ENCODE measurements at places on chromosomes 11 and 22. TPM values are rescaled to one million over a fixed set of nuclear protein-coding genes. Genes with fewer than 3 reads are reported as not detected.
A peak's percentile ranks its signal among the peaks of the same experiment; 100 is the strongest.

DNA sequence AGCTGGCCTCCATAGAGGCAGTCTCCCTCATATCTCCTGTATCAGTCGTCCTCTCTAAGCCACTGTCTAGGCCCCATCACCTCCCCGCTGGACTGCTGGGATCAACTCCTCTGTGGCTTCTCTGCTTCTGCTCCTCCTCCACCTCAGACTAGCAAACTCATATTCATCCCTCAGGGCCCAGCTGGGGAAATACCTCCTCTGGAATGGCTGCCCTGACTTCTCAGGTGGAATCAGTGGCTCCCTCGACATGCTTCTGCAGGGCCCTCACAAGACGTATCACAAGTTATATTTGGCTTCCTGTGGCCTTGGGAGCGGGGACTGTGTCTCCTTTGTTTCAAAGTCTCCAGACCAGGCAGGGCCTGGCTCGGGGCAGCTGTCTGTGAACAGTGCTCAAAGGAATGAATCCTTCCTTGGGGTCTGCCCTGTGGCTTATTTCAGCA lies 10.0 kb downstream of the SLC29A2 start:
- no peak for DNase-seq

DNA sequence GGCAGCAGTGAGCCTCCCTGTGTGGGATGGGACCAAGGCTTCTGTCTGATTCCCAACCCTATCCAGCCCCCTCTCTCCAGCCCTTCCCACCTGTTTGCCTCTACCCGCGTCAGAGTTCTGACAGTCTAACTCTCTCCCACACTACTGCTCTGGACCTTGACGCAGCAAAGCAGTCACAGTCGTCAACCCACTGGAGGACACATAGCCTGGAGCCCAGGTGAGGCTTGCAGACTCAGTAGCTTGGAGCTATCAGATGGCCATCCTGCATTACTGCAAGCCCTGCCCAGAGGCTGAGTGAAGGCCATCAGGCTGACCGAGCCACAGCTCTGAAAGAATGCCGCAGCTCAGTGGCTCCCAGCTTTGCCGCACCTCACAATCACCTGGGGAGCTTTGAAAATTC lies 3.7 kb downstream of the OAF start:
- DNase-seq = no peak

- no peak for DNase-seq
These were observed 58.9 kb upstream of the BARX2 start for GRCh38 chr11:129316781-129317180.

DNA sequence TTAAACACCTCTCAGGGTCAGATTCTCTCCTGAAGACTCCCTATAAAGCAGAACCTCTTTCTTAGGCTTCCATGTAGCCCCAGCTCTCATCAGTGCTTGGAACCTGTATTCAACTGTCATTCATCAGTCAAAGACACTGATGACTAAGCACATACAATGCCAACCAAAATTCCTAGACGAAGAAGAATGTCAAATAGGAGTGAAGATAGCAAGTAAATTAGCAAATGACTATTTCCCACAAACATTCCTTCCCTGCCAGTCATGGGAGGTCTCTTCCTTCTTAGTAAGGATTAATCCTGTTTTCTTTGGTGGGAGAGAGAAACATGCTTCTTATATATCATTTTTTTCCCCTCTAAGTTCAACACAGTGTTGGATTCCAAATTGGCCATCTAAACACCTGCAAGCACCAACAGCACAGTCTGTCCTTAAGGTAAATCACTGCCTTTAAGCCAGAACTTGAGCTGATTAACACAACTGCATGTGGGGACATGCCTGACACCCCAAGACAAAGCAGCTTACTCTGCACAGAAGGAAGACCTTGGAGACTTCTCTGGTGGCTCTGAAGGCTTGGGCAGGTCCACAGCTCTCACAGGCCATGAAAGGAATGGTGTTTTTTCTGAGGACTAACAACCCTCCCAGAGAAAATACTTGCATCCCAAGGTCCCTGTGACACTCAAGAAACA lies 47.5 kb upstream of the ME3 start:
- no peak for DNase-seq

GP1BB gene
- 14.4 TPM for total RNA-seq

DNA sequence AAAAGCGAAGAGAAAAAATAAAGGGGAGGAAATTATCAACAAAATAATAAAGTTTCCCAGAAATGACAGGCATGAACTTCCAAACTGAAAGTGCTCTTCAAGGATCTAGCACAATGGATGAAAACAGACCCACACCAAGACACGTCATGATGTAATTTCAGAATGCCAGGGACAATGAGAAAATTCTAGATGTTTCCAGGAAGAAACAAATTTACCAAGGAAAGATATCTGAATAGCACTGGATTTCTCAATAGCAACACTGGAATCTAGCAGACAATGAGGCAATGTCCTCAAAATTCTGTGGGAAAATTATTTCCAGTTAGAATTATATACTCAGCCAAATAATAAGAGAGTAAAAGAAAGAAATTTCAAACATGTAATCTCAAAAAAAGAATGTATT lies 46.0 kb downstream of the DENND5A start:
- no peak for DNase-seq

GRCh38 chr22:30087611-30088010 lies 7.3 kb downstream of the HORMAD2 start:
- DNase-seq = no peak

- peak; percentile 61 for DNase-seq
These were observed 40.4 kb downstream of the SLCO2B1 start for GRCh38 chr11:75191330-75191717.

- DNase-seq = no peak
These were observed 2.5 kb downstream of the PRAME start for GRCh38 chr22:22556578-22556977.

DNA sequence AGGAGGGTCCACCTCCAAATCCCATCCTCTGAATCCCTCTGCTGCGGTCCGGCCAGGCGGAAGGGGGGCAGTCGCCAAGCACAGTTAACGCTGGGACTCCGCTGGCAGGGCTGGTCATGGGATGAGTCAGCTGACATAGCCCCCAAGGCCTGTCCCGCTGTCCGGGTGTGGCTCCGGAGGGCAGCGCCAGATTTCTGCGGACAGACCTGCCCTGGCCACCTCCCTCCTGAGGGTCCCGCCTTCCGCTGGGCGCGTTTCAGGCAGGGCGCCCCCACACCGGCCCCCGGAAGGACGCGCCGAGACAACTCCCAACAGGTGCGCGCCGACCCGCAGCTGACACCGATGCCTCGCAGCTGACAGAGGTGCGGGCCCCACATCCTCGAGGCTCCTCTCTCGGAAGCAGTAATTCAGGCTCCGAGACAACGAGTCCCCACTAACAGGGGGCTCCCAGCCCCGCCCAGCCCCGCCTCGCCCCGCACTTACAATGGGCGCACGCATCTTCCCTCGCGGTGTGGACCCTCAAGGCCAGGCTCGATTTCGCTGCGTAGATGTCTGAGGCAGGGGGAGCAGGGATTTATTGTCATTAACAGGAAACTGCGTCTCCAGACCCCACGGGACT lies 607 bp downstream of the PLAAT3 start:
- DNase-seq = peak; percentile 60

DNA sequence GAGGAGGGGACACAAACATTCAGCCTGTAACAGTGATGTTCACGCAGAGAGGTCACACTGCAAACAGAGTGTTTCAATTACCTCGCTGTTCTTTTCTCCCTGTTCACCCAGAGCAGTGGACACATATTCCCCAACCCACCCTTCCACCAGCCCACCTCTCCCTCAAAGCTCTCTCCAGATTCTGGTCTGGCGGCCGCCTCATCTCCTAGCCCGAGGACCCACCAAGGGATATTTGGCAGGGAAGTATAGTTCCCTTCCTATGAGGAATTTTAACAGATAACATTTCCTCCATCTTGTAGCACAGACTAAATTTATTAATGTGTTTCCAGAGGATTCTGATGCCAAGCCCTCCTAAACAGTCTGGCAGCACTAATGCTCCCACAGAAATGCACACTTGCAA lies 111.0 kb upstream of the LMO1 start:
- no peak for DNase-seq

- DNase-seq = peak; percentile 27
These were observed 161.1 kb downstream of the BBOX1 start for GRCh38 chr11:27201454-27202302.

Measured in spinal cord (tissue), 10 donors.